HS-5 (cell line): ENCODE measurements at places on chromosomes 4 and X.
A peak's percentile ranks its signal among the peaks of the same experiment; 100 is the strongest.

GRCh38 chrX:440636-441035, 53.9 kb upstream of the PPP2R3B start:
- DNase-seq: no peak

DNA sequence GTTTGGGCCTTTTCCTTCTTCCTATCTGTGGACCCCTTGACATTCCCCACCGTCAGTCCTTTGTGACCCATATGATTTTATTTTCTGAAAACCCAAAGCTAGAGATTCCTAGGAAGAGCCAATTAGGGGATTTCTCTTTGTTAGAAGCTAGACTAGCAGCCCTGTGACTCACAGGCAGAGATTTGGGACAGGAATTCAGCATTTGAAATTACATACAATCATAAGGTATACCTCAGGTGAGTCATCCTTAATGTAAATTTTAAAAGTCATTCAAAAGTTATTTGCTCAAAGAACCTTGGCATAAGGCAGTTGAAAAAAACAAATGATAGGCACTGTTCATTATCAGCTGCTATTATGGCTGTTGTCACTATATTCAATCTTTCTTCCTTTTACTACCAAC, 40.6 kb downstream of the USP26 start:
- peak; percentile 4 for DNase-seq

DNA sequence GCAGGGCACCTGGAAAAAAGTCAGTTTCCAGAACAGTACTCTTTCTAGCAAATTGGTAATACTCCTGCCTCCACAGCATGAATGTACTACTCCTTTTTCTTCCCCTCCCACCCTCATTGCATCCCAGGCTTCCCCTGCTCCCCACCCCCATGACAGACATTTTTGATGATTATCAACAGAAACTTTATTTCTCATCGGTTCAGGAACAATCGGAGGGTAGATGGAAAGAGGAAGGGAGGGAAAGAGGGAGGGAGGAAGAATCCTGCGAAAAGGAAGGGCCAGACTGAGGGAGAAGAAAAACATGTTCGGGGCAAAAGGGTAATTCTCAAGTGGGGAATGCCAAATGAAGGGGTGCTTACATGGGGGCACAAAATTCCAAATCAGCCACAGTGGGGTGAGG, 705 bp upstream of the CXorf65 start:
- no peak for DNase-seq

- DNase-seq: no peak
Measured at GRCh38 chr4:26789208-26789607, 71.4 kb upstream of the STIM2 start.

- no peak for DNase-seq
Measured at GRCh38 chr4:19151684-19152083, 1100.0 kb upstream of the SLIT2 start.

DNA sequence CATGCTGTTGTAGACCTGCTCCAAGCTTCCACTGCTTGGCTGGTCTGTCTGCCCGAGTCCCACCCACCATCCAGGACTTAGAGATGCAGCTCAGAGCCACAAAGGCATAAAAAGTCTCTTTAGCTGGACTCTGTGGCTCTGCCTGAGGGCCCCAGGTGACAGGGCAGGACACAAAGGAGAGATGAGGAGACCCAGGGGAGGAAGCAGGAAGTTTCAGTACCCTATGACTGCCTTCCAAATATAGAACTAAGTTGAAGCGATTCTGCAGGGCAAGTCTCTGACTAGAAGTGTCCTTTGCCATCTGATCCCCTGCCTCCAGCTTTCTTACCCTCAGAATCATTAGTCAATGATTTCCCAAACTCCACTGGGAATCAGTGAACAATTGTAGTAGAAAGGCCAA, 11.2 kb upstream of the CXCR3 start:
- DNase-seq: no peak

DNA sequence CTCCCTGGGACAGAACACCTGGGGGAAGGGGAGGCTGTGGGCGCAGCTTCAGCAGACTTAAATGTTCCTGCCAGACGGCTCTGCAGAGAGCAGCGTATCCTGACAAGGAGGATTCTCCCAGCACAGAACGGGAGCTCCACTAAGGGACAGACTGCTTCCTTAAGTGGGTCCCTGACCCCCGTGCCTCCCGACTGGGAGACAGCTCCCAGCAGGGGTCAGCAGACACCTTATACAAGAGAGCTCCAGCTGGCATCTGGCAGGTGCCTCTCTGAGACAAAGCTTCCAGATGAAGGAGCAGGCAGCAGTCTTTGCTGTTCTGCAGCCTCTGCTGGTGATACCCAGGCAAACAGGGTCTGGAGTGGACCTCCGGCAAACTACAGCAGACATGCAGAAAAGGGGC, 44.5 kb upstream of the FAAH2 start:
- DNase-seq: no peak

DNA sequence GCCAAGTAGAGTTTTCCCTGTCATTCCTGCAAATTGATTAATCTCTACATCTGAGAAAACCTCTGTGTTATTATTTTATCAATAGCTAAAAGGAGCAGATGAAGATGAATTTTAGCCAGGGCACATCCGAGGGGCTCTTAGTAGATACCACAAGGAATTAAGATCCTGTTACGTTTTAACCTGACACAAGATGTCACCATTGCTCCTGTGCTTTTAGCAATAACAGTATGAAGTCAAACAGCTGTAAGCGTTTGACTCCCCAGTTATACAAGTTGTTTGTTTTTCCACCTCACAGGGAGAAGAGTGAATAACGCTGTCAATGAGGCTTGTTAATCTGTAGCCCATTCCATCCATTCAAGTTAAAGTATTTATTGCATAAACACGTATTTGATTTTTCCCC, 76.0 kb upstream of the AP1S2 start:
- peak; percentile 8 for DNase-seq

GRCh38 chr4:171007618-171008390, 805.4 kb upstream of the GALNTL6 start:
- DNase-seq: no peak
